ENCODE measurements at places on chromosomes 2 and 18.
A peak's percentile ranks its signal among the peaks of the same experiment; 100 is the strongest.

DNA sequence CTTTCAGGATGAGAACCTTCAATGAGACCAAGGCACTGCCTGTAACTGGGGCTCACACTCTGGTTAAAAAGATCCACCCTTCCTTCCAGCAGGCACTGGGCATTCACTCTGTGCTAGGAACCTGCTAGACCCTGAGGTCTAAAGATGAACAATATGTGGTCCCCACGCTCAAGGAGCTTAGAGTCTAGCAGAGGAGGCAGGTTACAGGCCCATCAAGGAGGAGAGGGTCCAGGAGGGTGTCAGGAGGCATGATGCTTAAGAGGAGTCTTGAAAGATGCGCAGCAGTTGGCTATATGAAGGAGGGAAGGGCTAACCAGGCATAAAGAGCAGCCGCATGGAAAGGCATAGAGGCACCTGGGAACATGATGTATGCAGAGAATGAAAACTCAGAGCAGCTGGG is 4.5 kb downstream of the ANKRD53 start:
- no peak for DNase-seq

- no peak for DNase-seq
Measured at GRCh38 chr2:175843625-175844024, 158.4 kb downstream of the LNPK start.

- DNase-seq = no peak
Measured at GRCh38 chr2:862731-863466, 87.8 kb upstream of the SNTG2 start.

- no peak for DNase-seq
Measured at GRCh38 chr18:34050661-34051060, 174.1 kb downstream of the NOL4 start.

DNA sequence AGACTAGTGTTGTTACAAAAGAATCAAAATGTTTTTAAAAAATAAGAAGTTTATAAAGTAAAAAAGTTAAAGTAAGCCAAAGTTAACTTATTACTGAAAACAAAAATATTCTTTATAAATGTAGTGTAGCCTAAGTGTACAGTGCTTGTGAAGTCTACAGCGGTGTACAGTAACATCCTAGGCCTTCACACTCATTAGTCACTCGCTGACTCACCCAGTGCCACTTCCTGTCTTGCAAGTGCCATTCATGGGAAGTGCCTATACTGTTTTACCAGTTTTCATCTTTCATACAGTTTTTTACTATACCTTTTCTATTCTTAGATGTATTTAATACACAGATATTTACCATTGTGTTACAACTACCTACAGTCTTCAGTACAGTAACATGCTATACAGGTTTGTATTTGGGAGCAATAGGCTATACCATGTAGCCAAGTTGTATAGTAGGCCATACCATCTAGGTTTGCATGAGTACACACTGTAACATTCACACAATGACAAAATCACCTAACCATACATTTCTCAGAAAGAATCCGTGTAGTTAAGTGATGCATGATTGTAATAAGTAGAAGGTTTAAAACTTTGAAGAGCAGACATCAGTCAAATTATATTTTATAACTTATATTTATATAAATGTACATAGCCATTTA is 13.4 kb downstream of the SERPINB7 start:
- DNase-seq = peak; percentile 90

DNA sequence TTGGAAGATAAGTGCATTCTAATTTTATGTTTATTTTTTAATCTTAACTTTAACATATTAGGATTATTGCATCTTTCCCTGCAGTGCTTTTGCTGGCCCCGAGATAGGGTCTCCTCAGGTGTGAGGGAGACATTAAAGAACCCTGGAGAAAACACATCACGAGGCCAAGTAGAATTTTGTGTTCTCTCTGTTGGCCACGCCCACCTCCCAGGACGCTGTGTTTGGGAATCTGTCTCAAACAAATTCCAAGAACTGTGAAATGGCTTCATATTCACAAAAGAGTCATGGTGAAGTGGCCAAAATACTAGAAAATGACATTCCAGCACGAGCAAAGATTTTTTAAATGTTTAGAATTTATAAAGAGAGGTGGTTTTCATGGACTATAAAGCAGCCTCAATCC is 27.3 kb downstream of the RNF144A start:
- no peak for DNase-seq

DNA sequence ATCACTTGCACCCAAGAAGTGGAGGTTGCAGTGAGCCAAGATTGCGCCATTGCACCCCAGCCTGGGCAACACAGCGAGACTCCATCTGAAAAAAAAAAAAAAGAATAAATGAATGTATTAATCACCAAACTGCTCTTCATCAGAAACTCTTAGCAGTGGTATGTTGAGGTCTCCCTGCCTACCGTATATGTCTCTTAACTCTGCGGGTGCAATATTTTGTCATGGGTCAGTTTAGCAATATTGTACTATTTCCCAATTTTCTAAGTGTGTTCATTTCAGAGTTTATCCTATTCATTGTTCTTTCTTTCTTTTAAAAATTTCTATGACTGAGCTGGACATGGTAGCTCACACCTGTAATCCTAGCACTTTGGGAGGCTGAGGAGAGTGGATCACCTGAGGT is 37.9 kb upstream of the MAP4K3 start:
- no peak for DNase-seq

GRCh38 chr18:38930881-38931753 is 1365.5 kb upstream of the CELF4 start:
- no peak for DNase-seq

DNA sequence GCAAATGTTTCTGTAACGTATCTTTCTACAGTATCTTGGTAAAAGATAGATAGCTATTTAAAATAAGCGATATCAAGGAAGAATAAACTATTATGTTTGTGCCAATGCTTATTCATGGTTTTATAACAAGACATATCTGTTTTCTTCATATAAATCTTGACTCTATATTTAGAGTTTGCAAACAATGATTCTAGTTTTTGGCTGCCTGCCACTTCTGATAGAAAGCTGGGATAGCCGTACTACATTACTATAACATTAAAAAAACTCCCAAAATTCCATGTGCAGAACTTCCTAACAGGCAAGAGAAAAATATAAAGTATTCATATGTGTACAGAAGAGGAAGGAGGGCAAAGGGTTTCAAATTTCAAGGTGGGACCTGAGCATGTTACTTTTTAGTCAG is 985.0 kb downstream of the BCL11A start:
- DNase-seq = no peak

DNA sequence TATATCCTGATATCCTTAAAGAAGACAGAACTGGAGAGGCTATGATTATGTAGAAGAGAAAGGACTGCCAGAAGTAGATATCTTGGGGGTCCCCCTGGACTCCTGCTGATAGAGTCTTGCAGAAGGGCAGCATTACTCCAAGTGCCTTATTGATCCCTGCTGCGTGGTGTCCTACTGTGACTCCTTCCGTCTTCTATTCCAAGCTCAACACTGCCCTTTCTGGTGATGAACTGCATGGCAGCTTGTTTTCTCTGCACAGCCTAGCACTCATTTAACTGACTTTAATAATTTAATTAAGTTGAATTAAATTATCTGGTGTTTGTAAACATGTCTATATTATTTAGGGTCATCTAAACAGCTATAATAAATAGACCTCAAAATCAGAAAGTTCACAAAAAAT is 194.1 kb upstream of the DSEL start:
- DNase-seq = peak; percentile 5

DNA sequence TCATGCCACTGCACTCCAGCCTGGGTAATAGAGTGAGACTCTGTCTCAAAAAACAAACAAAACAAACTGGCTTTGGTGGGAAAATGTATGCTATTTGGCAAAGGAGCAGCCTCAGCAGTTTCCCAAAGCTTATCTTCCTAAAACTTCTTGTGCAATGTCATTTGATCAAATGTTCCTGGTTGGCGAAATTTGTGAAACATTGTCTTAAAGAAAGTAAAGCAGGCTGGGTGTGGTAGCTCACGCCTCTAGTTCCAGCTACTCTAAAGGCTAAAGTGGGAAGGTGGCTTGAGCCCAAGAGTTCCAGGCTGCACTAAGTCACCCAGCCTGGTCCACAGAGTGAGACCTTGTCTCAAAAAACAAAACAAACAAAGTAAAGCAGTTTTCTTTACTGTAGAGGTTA is 17.3 kb upstream of the TAF4B start:
- DNase-seq = no peak

- no peak for DNase-seq
Measured at GRCh38 chr2:133502678-133503077, 65.6 kb downstream of the NCKAP5 start.

DNA sequence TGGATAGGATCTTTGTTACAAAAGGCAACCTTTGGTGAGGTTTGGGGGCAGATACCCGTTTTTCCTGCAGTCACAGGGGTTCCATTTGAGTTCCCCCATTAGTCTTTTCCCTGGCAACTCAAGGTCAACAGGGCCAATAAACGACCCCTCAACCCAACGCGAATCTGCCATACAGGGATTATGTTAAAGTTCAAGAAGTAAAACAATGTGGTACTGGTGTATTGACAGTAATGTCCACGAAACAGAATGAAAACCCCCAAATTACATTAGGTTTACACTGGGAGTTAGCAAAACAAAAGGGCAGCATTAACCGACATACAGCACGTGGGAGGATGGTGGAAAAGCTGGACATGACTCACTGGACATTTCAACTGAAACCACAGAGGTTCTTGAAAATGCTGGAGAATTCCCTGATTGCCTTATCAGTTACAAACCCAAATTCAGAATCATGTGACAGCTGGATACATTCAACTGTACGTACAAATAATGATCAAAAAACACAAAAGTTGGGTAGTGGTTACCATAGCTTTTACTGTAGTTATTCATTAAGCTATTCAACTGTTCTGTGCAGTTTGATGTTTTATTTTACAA is 4.9 kb upstream of the IMP4 start:
- DNase-seq = no peak

- no peak for DNase-seq
Measured at GRCh38 chr2:20218331-20219320, 6.3 kb downstream of the SDC1 start.

GRCh38 chr18:69631281-69631680 is 230.6 kb downstream of the DOK6 start:
- DNase-seq = no peak

DNA sequence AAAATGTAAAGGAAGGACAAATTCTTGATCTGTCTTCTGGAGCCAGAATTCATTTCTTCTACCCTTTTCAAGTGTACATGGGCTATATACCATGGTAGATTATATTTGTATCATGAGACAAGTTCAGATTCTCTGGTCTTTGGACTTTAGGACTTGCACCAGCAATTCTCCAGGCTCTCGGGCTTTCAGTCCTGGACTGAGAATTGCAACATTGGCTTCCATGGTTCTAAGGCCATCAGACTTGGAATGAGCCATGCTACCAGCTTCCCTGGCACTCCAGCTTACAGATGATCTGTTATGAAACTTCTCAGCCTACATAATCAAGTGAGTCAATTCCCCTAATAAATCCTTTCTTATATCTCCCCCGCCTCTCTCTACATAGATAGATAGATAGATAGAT is 33.3 kb downstream of the SRD5A2 start:
- DNase-seq = no peak

DNA sequence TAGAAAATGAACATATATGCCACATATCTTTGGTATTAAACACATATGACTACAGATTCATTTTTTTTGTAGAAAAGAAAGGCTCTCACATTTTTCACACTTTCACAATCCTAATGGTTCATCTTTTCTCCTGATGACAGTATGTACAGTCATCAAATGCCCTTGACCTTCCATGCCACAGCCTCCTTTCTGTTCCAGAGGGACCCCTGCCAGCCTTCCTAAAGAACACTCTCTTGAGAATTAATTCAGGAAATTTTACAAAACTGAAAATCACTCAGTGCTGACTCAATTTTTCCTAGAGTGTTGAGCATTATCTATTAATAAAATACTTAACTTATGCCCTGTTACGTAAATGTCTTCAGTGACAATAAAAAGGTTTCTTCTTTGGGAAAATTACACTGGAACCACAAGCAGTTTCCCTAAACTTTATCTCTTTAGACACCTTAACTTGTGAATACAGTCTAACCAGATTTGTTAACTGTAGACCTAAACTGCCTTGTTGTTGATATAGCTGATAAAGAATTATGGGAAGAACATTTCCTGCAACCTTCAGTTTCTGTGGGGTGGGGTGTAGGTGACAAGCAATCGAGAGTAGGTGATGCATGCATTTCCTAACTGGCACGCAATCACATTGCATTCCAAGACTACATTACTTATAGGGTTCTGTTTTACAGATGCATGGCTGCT is 15.3 kb upstream of the ACOXL start:
- no peak for DNase-seq

- peak; percentile 40 for DNase-seq
Measured at GRCh38 chr2:47403609-47404193, 745 bp downstream of the MSH2 start.

DNA sequence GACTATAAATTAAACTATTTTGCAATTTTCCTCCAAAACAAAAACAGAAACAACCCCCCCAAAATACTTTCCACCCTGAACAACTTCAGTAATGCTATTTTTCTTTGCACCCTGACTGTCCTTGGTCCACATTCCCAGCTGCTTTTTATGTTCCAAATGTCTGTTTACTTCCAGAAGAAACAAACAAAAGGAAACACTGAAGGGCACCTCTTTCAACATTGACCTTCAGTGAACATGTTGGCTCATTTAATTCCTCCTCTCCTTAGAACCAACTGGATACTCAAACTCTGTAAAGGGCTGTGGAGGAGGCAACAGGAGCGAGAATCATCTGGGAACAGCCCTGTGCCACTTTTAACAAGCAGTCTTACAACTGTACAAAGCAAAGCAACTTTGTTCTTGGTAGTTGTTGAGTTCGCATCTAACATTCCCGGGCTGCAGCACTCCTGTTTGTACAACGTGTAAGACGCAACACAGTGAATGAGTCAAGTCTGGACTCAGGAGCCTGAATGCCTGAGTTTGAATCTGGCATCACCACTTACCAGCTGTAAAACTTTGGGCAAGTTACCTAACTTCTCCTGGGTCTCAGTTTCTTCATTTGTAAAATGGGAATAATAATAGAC is 111.4 kb upstream of the GATA6 start:
- DNase-seq = no peak

- no peak for DNase-seq
Measured at GRCh38 chr18:58228176-58228575, 184.2 kb downstream of the NEDD4L start.

DNA sequence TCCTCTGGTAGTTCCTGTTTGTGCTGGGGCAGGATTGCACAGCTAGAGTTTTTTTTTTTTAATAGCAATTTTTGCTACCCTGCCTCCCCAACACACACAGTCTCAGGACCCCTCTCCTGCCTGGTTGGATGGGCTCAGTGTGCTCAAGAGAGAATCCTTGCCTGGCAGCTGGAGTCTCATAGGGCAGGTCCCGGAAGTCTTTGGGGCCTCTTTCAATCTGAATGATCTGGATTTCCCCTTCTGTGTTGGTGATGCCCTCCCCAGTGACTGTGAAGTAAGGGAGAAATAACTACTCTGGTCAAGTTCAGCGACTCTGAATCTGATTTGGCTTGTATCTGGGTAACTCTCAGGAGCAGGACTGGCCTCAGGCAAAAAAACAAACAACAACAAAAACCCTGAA is 220.6 kb upstream of the LRRTM1 start:
- DNase-seq = no peak

DNA sequence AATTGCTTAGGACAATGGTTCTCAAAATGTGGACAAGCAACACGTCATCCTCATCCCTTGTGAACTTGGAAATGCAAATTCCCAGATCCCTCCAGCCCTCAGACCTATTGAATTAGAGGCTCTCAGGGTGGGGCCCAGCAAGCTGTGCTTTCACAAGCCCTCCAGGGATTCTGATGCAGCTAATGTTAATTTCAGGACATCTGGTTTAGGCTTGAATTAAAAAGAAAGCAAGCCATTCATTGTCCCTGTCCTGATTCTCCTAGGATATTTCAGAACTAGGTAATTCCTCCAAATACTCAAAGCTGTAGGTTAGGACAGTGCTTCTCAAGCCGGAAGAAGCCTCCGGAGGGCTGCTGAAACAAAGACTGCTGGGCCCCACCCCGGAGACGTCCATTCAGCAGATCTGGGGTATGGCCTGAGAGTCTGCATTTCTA is 26.0 kb upstream of the GLI2 start:
- DNase-seq = no peak

Data from NB4 (cell line).